ENCODE measurements at places on chromosomes 2 and 18. TPM values are rescaled to one million over a fixed set of nuclear protein-coding genes. Genes with fewer than 3 reads are reported as not detected.

Gene MOCOS
- 5.8 TPM for total RNA-seq

Gene ALKAL2
- total RNA-seq: 5.7 TPM

DNA sequence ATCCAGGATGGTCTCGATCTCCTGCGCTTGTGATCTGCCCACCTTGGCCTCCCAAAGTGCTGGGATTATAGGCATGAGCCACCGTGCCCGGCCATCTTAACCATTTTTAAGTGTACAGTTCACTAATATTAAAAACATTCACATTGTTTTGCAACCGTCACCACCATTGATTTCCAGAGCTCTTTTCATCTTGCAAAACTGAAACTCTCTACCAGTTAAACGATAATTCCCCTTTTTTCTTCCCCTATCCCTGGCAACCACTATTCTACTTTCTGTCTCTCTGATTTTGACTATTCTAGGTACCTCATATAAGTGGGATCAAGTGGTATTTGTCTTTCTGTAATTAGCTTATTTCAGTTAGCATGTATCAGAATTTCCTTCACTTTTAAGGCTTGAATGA is 16.8 kb upstream of the NEUROD1 start:
- no peak for DNase-seq

DNA sequence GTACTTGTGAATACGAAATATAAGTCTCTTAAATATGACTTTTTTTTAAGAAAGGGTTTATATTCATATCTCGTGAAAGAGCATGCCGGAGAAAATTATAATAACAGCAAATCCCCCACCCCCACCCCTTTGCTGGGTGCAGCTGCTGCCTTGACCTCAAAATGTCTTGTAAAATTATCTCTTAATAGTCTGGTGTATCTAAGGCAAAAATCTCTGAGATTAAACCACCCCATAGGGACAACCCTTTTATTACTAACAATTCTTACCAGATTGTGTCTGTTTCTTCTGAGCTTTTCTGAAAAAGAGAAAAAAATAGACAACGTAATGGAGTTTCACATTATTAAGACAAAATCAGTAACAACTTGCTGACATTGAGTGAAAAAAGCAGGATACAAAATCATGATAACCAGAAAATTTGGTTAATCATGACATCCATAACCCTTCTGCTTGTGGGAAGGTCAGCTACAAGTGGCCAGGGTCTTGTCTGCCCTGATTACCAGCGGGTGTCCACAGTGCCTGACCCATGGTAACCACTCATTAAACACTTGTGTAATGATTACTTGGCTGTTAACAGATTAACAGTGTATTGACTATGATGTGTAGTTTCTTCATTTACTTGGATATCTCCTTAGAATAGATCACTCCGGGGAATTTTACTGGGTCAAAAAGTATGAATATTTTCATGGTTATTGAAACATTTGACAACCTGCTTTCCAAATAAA is 1.5 kb downstream of the STRADB start:
- DNase-seq: no peak

DNA sequence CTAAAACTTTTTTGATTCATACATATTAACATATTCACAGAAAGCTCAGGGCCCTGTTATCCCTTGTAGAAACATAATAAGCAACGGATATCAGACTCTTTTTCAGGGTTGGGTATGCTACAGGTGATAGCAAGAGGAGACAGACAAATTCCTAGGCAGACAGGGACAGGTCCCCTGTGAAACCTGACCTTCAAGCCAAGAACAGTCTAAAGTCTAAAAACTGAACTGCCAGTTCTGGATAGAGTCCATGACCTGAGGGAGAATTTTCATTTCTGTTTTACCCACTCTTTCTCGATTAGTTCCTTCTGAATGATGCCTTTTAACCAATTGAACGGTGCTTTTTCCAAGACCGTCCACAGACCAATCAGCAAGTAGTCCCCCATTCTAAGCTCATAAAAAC is 54.2 kb downstream of the RIT2 start:
- no peak for DNase-seq

- no peak for DNase-seq
Observed at GRCh38 chr2:168727904-168728470, 74.5 kb upstream of the NOSTRIN start.

GRCh38 chr2:30332791-30333453 is 101.6 kb downstream of the LBH start:
- no peak for DNase-seq

Gene TMEM163
- 1.9 TPM for total RNA-seq

GRCh38 chr2:121961761-121962160 is 206.3 kb downstream of the TSN start:
- no peak for DNase-seq

Gene GCG
- total RNA-seq: not detected

Gene FAM228B
- total RNA-seq: 27.4 TPM
